ENCODE measurements at places on chromosomes 6 and 20. TPM values are rescaled to one million over a fixed set of nuclear protein-coding genes. Genes with fewer than 3 reads are reported as not detected.

DNA sequence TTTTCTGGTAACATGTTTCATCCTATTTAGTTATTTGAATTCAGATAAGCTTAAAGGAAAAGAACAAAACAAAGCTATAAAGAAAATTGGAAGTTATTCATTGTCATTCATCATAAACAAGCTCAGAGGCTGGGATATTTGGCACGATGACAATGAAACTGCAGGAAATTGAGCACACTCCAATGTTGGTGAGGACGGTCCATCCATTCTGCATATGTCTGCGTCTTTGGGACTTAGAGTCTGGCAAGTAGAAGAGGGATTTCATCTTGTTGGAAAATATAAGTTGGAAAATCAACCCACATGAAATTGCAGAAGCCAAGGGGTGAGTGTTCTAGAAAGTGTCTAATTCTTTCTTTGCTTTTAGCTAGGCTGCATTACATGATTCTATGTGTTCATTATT is 78.4 kb downstream of the HDGFL1 start:
- no peak for DNase-seq

- DNase-seq = no peak
Measured at GRCh38 chr6:133705066-133705465, 183.8 kb upstream of the TCF21 start.

DNA sequence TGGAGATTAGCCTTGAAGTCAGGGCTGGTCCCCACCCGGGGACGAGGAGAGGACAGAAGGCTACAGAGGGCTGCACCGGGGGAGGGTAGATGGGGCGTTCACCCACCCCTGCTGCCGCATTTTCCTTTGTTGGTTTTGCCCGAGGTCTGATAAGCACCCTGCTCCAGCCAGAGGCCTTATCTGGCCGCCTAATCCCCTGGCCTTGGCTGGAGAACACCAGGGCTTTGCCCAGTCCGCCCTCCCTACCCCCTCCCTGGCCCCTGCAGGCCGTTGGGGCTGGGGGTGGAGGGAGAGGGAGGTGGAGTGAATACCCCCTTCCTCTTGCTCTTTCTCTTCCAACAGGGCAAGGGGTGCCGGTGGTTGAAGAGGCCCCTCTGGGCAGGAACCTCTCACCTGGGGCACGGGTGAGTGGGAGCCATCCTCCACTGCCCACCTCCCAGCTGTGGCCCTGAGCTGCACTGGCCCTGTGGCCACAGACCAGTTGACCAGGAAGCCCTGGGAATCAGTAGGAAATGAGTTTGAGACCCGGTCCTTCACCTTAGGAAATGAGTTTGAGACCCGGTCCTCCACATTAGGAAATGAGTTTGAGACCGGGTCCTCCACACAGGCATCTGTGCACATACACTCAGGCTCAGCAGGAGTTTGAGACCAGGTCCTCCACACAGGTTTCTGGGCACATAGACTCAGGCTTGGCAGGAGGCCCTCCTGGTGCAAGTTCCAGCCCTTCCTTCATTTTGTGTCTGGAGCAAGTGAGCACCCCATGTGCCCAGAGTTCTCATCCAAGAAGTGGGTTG is 12.0 kb upstream of the GATA5 start:
- no peak for DNase-seq

DNA sequence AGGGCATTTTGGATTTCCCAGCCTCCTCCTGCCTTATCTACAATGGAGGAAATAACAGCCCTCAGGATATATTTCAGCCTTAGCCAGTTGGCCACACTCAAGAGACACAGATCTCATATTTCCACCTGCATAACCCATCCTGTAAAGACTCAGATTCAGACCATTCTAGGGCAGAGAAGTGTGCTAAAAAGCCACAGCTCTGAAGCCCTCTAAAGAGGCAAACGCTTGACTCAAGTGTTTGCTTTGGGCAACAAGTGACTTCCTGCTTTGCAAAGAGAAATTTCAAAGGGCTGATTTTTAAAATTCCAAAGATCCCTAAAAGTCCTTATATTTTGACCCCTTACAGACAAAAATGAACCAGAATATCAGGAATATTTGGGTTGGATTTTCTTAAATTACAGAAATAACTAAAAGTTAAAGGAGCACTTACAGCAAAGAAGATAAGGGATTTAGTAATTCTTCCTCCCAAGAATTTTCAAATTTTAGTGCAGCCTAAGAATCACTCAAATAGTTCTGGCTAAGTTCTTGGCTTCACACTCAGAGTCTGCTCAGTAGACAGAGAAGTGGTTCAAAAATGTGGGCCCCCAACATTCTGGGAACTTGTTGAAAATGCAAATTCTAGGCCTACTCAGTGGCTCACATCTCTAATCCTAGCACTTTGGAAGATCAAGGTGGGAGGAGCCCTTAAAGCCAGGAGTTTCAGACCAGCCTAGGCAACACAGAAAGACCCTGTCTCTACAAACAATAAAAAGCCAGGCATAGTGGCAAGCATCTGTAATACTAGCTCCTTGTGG is 18.9 kb upstream of the ADGRF5 start:
- DNase-seq = no peak

GRCh38 chr20:40414843-40415615 is 274.0 kb downstream of the MAFB start:
- DNase-seq = no peak

DNA sequence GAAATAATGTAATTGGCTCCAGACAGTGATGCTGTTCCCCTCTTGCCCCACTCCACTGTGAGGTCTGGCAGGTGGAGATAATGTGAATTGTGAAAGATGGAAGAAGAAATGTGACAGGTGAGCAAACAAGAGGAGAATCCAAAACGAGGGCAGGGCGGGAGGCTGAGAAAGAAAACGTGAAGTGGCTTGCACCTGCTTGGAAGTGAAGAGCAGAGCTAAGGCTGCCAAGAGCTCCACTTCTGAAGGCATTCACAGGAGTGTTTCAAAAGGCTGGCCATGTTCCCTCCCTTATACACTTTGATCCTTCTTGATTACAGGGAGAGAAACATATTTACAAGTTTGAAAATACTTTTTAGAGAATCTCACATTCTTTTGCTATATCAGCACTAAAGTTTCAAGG is 359.4 kb downstream of the EPHA7 start:
- no peak for DNase-seq

DNA sequence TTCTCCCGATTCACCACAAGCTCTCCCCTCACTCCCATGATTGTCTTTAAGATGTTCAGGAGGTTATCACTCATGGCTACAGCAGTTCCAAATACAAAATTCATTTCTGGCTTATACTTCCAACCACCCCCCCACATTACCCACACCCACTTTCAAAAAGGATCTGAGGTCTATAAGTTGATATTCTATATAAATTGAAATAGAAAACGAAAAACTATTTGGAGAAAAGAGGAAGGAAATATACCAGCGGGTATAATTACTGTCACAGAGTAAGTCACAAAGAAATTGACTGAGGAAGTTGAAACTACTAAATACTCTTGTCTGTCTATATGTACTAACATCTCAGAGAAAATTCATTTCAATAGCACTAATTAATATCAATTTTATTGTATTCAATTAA is 112.7 kb upstream of the TNFAIP3 start:
- DNase-seq = no peak

- no peak for DNase-seq
Measured at GRCh38 chr6:112634376-112634775, 287.2 kb downstream of the RFPL4B start.

DNA sequence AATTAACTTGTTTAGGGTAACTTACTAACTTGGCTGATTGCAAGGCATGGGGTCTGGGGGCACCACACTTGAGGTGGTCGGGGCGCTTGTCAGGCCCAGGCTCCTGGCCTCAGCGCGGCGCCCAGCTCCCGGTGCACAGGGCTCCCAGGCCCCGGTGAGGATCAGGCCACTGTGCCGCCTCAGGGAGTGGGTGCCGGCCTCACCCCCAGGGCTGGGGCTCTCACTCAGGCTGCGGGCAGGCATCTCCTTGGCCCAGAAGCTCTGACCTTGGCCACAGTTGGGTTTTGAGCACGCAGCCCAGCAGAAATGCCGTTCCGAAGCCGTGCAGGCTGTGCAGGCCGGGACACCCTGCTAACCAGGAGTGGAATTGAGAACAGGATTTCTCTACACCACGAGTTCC is 37.8 kb upstream of the BHLHE23 start:
- no peak for DNase-seq

DNA sequence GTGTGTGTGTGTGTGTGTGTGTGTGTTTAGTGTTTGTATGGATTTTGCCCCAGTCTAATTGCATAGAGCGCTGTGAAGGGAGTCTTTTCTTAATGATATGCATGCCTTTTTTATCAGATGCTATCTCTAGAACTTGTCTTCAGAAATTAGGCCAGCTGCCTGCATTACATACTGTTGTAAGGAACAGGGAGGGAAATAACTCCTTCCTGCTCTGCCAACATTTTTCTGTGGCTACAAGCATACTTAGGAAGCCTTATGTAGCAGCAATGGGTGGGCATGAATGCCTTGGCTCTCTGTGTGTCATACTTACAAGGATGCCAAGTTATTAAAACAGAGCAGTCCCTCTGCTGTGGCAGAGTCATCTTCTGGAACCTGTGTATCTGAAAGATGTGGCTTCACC is 8.0 kb upstream of the COL21A1 start:
- no peak for DNase-seq

GRCh38 chr6:130848945-130849344 is 21.7 kb downstream of the SMLR1 start:
- peak; percentile 6 for DNase-seq

GRCh38 chr6:84516154-84516553 is 248.2 kb downstream of the TBX18 start:
- DNase-seq = no peak

- DNase-seq = peak; percentile 22
Measured at GRCh38 chr20:32386091-32386490, 28.0 kb downstream of the ASXL1 start.

DNA sequence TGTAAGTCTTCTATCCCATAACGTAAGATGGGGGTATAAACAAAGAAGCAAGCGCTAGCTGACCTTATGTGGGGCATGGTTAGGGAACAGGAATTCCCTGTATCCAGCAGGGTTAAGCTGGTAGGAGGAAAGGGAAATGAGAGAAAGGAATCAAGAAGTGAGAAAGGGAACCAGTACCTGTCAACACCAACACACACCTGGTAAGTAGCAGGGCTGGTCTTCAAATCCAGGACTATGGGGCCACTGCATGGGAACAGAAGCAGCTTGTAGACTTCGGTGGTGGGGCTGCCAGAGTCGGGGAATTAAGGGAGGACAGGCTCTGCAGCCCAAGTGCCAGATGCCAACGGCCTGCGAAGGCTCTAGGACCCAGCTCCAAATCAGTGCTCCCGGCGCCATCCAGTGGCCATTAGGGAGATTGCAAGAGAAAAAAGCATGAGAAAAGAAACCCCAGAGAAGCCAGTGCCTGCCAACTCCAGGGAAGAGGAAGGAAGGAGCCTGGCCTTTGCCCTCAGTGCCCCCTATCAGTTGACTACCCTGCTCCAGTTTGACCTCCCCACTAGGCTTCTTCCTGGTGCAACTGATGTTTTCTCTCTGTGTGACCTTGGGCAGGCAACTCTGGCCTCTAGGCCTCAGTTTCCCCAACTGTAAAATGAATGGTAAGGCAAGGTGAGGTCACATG is 15.8 kb upstream of the RBPJL start:
- peak; percentile 63 for DNase-seq

DNA sequence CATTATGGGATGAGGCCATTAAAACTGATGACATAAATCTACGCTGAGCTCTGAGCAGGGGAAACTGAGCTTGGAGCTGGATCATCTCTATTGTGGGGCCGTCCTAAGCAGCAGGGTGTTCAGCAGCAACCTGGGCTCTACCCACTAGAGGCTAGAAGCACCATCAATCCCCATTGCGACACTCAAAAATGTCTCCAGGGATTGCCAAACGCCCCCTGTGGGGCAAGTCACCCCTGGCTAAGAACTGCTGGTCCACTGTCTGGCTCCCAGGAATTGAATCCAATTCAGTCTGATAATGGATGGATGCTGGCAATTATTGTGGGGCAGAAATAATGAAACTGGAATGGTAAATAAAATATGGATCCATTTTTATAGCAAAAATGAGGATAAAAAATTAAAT is 38.2 kb downstream of the PMEPA1 start:
- DNase-seq = no peak

- DNase-seq = peak; percentile 79
Measured at GRCh38 chr6:3751730-3752530, 417 bp upstream of the PXDC1 start.

GRCh38 chr6:6886171-6886885 is 221.4 kb upstream of the RREB1 start:
- no peak for DNase-seq

DNA sequence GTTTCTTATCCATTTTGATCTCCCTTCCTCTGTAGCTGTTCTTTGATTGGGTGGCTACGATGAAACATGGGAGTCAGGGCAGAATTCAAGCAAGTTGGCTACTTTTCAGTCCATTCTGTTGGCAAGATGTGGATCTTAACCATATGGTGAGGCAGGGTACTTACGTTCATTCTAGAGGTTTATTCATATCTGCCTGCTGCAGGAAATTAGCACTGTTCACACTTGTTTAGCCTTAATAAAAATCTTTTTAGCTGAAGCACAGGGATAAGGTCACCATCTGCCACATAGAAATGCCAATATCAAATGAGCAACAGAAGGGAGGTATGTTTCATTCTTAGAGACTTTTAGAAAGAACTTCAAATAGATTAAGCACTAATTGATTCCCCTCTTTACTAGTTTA is 83.9 kb downstream of the GRIK2 start:
- no peak for DNase-seq

- no peak for DNase-seq
Measured at GRCh38 chr6:14804001-14804784, 441.7 kb upstream of the JARID2 start.

- DNase-seq = no peak
Measured at GRCh38 chr20:57451795-57452661, 60.8 kb downstream of the RBM38 start.

GRCh38 chr6:3081960-3082359 is 13.7 kb downstream of the RIPK1 start:
- no peak for DNase-seq

- DNase-seq = peak; percentile 27
Measured at GRCh38 chr6:17831135-17831534, 124.4 kb upstream of the NUP153 start.

OR2H2 gene
- not detected for total RNA-seq

BYSL gene
- total RNA-seq = 27.8 TPM

SUMO4 gene
- total RNA-seq = not detected

TNFRSF21 gene
- 7.7 TPM for total RNA-seq

FOXQ1 gene
- total RNA-seq = 0.52 TPM

BFSP1 gene
- 12.3 TPM for total RNA-seq

MMUT gene
- total RNA-seq = 9.9 TPM

TFAP2D gene
- 0.14 TPM for total RNA-seq

POM121L2 gene
- total RNA-seq = not detected

ZNF311 gene
- total RNA-seq = 1.2 TPM

PDYN gene
- not detected for total RNA-seq

GJA1 gene
- 79.5 TPM for total RNA-seq

BIRC7 gene
- 0.14 TPM for total RNA-seq

WFDC10B gene
- not detected for total RNA-seq
